ENCODE measurements at places on chromosomes 1 and 21. TPM values are rescaled to one million over a fixed set of nuclear protein-coding genes. Genes with fewer than 3 reads are reported as not detected.

- H3K27me3 ChIP-seq = no peaks in the 10 kb centered on the region
- H3K4me1 ChIP-seq = peaks cover 3% of the 10 kb centered on the region
- no peak overlapping the region for H3K27ac ChIP-seq
These were observed 3.5 kb upstream of the PTTG1IP start for GRCh38 chr21:44876849-44877575.

DNA sequence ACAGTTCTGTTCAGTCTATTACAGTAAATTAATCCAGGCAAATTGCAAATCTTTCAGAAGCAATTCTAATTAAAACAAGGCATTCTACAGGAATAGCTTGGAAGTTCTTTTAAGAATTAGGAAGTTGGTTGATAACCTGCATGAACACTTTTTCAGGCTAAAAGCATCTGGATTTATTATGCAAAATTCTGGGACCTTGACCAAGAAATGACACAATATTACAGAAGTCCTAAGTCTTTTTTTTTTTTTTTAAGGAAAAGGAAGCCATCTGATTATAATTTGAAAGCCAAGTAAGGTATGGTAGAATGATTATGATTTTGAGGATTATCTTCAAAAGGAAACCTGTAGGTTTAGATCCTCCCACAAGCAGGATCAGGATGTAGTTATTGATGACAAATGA is 74.7 kb upstream of the KCNK2 start:
- DNase-seq = no peak
- H3K36me3 ChIP-seq = no peaks in the 10 kb centered on the region
- H3K27ac ChIP-seq = no peak overlapping the region
- H3K4me1 ChIP-seq = no peaks in the 10 kb centered on the region

DNA sequence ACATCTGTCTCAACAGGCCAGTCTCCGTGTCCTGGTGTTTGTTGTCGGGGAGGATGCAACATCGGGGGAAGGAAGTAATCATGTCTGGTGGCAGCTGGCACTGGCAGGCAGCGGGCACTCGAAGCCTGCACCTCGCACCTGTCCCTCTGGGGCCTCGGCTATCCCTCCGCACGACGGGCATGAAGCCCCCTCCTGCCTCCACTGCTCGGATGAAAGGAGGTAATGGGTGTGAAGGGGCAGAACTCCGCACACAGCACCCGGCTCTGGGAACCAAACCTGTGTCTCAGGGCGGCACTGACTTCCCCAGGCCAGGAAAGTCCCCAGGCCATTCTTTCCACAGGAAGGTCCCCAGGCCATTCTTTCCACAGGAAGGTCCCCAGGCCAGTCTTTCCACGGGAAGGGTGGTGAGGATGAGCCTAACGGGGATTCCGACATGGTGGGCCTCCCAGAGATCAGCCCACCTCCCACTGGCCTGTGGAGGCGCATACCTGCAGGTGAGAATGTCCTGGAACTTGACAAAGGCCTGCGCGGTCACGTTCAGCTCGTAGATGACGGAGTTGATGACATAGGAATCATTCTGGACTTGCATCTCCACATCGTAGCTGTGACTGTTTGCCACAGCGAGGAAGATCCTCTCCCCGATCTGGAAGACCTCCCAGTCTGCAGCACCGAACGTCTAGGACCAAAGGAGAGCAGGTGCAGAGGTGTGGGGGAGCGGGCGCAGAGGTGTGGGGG is 31.1 kb downstream of the KRTAP10-1 start:
- H3K27me3 ChIP-seq = no peaks in the 10 kb centered on the region
- H3K27ac ChIP-seq = no peak overlapping the region
- H3K4me3 ChIP-seq = no peak overlapping the region
- no peaks in the 10 kb centered on the region for H3K36me3 ChIP-seq
- peaks cover 1% of the 10 kb centered on the region for H3K4me1 ChIP-seq
- no peak for DNase-seq

DNA sequence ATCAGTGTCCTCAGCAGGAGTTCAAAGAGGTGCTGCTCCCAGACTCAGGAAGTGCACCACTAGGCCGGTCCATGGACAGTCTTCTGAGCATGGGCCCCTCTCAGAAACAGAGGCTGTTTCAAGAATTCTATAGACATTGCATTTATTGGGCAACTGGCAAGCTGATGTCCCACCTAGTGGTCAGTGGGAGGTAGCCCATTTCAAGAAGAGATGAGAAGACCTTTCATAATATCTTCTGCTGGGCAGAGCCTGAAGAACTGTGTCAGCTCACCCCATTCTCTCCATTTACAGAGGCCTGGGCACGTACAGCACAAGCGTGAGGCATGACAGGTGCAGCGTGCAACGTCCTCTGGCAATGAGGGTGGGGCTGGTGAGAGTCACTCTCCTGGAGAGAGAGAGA is 216.0 kb downstream of the DYRK1A start:
- H3K4me3 ChIP-seq = no peak overlapping the region
- no peaks in the 10 kb centered on the region for H3K4me1 ChIP-seq
- no peaks in the 10 kb centered on the region for H3K27me3 ChIP-seq
- DNase-seq = peak; percentile 36
- H3K36me3 ChIP-seq = no peaks in the 10 kb centered on the region

GRCh38 chr1:12372761-12373160 is 142.9 kb downstream of the VPS13D start:
- H3K36me3 ChIP-seq = no peaks in the 10 kb centered on the region
- no peaks in the 10 kb centered on the region for H3K27me3 ChIP-seq
- H3K27ac ChIP-seq = no peak overlapping the region

GRCh38 chr1:231157311-231157710 is 4.5 kb upstream of the TRIM67 start:
- H3K27me3 ChIP-seq = no peaks in the 10 kb centered on the region
- no peaks in the 10 kb centered on the region for H3K36me3 ChIP-seq
- H3K4me1 ChIP-seq = peaks cover 5% of the 10 kb centered on the region

DNA sequence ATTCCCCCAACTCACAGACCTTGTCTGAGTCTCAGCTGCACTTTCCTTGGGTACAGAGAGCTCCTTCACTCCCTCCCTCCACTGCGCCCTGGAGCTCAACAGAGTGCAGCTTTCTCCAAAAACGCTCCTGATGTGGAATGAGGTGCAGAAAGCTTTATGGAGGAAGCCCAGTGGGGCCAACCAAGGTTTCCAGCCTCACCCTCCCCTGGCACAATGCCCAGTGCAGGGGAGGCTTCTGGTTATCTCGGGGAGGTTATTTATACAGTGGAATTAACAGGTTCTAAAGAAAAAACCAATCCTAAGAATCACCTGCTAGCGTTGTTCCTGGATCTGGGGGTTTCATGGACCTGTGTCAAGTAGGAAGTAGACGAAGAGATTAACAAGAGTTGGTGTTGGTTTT is at the start of gene ITLN1:
ITLN1 (minus strand) TSS at position 139 of the 400 bp plus-strand sequence. CDS start 303 bp downstream, outside the sequence.
- H3K4me3 ChIP-seq = no peak within 1 kb of the TSS
- no peaks in the 10 kb centered on the region for H3K36me3 ChIP-seq
- no peaks in the 10 kb centered on the region for H3K27me3 ChIP-seq
- H3K4me1 ChIP-seq = no peaks in the 10 kb centered on the region
- DNase-seq = no peak

DNA sequence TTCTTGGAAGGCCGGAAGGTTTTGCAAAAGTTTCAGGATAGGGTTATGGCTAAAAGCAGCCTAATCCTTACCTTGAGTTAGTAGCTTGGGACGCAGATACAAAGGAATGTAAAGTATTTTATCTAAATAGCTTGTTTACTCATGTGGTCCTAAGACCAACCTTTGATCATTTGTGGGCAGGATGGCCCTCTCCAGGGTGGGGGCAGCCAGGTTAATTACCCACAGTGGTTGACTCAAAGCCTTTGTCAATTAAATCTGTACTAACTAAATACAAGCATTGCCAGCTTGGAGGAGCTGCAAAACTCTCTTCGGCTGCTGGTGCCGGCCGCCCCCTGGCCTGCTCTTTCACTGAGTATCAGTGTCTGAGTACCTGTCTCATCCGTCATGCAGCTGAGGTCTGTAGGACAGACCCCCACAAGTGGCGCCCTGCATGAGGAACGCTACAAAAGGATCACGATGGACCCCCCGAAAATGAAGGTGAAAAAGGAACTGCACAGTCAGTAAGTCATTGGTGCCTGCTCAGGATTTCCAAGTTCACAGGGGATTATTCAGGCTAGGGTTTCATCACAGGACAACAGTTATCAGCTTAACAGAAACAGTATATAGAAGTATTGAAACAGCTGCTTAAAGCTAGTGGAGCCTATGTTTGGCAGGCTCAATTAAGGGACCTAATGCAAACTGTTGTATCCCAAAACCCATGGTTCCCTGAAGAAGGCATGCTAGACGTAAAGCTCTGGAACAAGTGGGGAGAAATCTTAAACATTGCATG is 212.5 kb upstream of the MAP1LC3C start:
- no peaks in the 10 kb centered on the region for H3K36me3 ChIP-seq
- no peaks in the 10 kb centered on the region for H3K27me3 ChIP-seq
- H3K27ac ChIP-seq = no peak overlapping the region
- no peak overlapping the region for H3K4me3 ChIP-seq
- no peaks in the 10 kb centered on the region for H3K4me1 ChIP-seq

GRCh38 chr21:46190491-46191131 is 6.4 kb upstream of the SPATC1L start:
- peaks cover 4% of the 10 kb centered on the region for H3K4me1 ChIP-seq
- H3K36me3 ChIP-seq = no peaks in the 10 kb centered on the region
- no peaks in the 10 kb centered on the region for H3K27me3 ChIP-seq
- H3K27ac ChIP-seq = no peak overlapping the region
- DNase-seq = no peak
- no peak overlapping the region for H3K4me3 ChIP-seq

DNA sequence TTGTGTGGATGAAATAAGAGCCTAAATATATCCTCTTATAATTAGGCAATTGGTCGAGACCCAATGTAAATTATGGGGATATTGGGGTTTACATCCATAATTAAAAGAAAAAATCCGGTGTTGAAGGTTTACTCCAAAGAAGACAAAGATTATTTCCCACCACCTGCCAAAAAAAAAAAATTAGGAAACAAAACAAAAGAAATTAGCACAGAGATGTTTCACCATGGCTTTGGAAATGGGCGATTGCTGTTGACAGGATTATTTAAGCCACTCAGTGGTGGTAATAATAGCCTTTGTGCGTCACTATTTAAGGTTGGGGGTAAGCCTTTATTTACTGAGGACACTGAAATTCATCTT is 585 bp upstream of the GLRX2 start:
- DNase-seq = no peak
- no peaks in the 10 kb centered on the region for H3K27me3 ChIP-seq
- peak overlapping the region; percentile 74 for H3K4me3 ChIP-seq
- no peak overlapping the region for H3K27ac ChIP-seq

- no peaks in the 10 kb centered on the region for H3K36me3 ChIP-seq
- DNase-seq = peak; percentile 92
- no peaks in the 10 kb centered on the region for H3K4me1 ChIP-seq
These were observed 1.1 kb upstream of the ADAMTS1 start for GRCh38 chr21:26846036-26846931.

GRCh38 chr1:173413271-173413707 is 63.8 kb upstream of the PRDX6 start:
- no peak overlapping the region for H3K4me3 ChIP-seq
- no peak for DNase-seq
- H3K27ac ChIP-seq = no peak overlapping the region
- no peaks in the 10 kb centered on the region for H3K36me3 ChIP-seq

DNA sequence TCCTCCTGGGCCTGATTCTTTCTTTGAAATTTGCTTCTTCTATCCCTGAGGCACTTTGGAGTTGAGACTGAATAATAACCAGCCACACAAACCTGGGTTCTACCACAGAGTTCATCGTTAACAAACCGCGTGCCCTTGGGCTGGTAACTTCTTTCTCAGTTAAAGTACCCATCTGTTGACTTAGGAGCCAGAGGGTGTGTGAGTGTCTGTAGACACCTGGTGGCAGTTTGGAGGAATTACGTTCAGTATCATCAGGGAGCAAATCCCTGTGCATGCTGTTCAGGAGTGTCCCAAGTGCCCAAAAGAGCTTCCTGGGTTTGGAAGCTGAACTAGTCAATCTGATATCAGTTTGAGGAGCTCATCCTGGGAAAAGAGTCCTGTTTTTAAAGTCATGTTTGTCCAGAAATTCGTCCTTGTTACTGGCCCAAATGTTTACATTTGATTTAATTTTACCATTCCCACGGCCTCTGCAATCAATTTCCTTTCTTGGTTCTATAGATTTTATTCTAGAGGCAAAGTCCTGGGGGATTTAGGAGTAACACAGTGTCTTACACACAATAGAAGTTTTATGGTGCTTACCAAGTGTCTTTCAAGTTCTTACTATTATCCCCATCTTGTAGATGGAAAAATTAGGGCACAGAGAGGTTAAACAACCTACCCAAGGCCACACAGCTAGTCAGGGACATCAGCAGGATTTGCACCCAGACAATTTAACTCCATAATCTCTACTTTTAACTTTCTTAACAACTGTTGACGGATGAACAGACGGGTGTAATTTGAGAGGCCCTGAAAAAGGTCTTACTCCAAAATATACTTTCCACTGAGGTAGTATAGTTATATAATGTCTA is 26.7 kb upstream of the RPTN start:
- DNase-seq = no peak
- H3K36me3 ChIP-seq = no peaks in the 10 kb centered on the region
- H3K27me3 ChIP-seq = no peaks in the 10 kb centered on the region
- no peak overlapping the region for H3K4me3 ChIP-seq
- H3K27ac ChIP-seq = no peak overlapping the region
- peaks cover 1% of the 10 kb centered on the region for H3K4me1 ChIP-seq

GRCh38 chr1:2860476-2861142 is 59.1 kb upstream of the TTC34 start:
- H3K36me3 ChIP-seq = no peaks in the 10 kb centered on the region
- peaks cover 2% of the 10 kb centered on the region for H3K4me1 ChIP-seq
- H3K27me3 ChIP-seq = no peaks in the 10 kb centered on the region
- H3K4me3 ChIP-seq = no peak overlapping the region

DNA sequence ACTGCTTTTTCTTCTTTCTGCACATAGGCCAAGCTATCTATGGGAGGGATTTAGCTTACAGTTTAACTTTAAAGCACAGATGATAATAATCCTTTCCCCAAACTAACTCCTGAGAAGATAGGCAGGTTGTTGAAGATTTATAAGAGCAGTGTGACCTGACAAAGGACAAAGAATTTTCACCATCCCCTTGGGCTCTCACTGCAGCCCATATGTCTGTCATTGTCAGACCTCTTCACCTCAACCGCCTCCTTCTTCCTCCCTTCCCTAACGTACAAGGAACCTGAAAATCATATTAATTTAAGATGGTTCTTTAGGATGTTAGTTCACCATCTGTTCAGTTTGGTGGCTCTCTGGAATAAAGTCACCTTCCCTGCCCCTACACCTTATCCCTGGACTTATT is 5.0 kb downstream of the RNU1-2 start:
- no peak for DNase-seq

Gene BLACAT1
- 0.15 TPM for polyA plus RNA-seq

Gene AMY1A
- not detected for polyA plus RNA-seq

Gene MPZ
- polyA plus RNA-seq = 9.3 TPM

Gene HOOK1
- 0.21 TPM for polyA plus RNA-seq

Gene NBPF26
- polyA plus RNA-seq = 12.3 TPM

Gene ETS2
- 81.1 TPM for polyA plus RNA-seq

Gene LRRC7
- 0.01 TPM for polyA plus RNA-seq

Gene OR2L3
- polyA plus RNA-seq = not detected

Gene NLRP3
- 0.50 TPM for polyA plus RNA-seq

Gene LCE1F
- polyA plus RNA-seq = not detected

Measured in ovary (tissue), 10 donors.